ENCODE measurements at places on chromosomes 2 and 18.

- DNase-seq: no peak
Observed at GRCh38 chr2:42156721-42157120, 12.4 kb upstream of the EML4 start.

GRCh38 chr2:84247532-84247931, 211.5 kb downstream of the SUCLG1 start:
- no peak for DNase-seq

DNA sequence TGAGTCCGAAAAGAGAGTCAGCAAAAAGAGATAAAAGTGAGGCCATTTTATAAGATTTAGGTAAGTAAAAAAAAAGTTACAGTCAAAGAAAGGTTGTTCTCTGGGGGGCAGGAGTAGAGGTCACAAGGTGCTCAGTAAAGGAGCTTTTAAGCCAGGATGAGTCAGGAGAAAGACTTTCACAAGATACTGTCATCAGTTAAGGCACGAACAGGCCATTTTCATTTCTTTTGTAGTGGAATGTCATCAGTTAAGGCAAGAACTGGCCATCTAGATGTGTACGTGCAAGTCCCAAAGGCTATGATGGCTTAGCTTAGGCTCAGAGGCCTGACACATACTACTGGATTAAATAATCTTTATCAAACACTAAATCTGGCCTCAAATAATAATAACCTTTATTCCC, 1207.3 kb upstream of the FAM98A start:
- DNase-seq: no peak

DNA sequence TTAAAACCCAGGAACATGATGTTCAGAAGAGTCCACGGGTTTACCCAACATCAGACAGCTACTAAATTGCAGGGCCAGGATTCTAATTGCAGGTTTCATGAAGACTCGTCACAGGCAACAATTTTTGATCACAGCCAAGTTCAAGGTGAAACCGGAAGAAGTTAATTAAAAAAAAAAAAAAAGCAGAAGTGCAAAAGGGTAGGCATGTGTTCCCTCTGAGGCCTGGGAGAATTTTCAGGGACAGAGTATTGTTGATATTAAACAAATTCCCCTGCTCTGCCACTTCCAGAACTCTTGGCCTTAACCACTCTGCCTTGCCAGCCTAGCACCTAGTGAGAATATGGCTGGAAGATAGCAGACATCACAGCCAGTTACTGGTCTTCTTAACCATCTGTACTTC, 99.4 kb upstream of the TRIB2 start:
- DNase-seq: no peak

DNA sequence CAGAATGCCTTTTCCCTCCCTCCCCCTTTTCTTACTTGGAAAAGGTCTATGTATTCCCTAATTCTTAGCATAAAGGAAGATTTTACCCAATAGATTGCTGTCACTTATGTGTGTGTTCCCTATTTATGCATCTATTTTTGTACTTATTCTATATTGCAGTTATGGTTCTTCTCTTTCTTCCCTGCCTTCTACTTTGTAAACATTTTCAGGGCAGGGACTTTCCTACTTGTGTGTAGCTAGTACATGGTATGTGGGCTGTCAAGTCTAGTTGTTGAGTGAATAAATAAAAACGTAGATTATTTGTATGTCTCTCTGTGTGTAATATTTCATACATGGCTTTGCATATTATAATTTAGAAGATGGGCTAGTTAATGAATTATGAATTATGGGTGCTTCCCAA, 45.3 kb downstream of the PSMD14 start:
- DNase-seq: no peak

DNA sequence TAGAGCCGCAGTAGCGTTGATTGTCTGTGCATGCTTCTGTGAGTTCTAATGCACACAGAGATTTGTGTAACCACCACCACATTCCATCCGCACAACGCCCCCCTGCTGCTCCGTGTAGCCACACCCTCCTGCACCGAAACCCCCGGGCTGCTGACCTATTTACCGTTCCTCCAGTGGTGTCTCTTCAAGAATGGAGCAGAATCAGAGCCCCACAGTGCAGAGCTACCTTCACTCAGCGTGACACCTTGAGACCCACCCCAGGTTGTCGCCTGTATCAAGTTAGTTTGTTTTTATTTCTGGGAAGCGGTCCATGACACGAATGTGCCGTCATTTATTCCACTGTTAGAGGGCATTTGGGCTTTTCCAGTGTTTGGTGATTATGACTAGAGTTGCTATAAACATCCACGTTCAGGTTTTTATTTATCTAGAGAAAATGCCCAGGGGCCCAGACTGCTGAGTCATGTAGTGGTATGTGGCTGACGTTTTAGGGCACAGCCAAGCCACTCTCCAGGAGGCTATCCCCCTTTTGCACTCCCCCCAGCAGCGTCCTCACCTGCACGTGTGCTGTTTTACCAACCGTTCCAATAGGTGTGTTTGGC, 266.8 kb downstream of the NDUFA10 start:
- peak; percentile 20 for DNase-seq

DNA sequence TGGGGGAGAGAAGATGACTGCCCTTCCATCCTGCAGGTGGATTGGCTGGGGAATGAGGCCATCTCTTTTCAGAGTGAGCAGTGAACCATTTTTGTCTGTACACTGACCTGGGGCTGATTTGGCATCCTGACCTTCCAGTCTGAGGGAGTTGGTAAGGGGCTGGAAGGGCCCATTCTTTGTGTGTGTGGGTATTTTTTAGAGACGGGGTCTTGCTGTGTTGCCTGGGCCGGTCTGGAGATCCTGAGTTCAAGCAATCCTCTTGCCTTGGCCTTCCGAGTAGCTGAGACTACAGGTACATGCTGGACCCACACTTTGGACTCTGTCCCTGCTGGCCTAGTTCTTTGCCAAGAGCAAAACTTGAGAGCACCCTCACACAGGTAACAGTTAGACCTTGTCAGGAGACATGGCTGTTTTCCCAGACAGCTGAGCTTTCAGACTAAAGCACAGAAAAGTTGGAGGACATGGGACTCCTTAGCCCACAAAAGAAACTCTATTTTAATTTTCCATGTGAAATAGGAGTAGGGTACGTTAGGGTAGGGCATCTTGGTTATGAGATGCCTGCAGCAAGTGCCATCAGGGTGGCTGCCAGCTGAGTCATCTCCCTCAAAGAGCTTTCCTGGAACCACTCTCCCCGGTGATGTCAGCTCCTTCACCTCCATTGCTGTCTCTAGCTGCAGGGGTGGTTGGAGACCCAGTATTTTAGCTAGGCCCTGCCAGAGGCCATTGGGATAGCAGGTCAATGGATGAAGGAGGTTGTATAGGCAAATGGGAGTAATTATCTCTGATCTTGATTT, 60.7 kb downstream of the DGKD start:
- no peak for DNase-seq

- DNase-seq: peak; percentile 18
Observed at GRCh38 chr2:193549661-193550060, 1354.9 kb upstream of the TMEFF2 start.

DNA sequence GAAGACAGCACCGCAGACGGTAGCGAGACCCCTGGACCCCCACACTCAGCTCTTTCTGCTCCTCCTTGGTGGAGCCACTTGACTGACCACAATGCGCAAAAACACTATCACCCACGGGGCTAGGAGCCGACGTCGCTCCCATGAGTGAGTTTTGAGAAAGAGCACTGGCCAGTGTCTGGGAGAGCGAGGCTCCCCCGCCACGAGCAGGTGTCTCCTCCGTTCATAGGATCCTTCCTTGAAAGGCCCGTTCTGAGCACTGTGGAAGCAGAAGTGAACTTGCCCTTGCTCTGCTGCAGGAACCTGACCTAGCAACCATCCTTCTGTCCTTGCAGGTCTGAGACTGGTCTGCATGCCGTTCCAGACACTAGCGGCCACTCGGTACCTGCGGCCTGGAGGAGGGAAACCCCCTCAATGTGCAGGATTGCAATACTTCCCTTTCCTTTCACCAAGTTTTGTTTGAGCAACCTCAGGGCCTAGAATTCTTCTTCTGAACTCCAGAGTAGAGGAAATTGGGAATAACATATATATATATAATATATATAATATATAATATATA, 12.9 kb upstream of the ZNF516 start:
- DNase-seq: no peak

- DNase-seq: no peak
Observed at GRCh38 chr2:235914756-235915155, 253.4 kb downstream of the GBX2 start.

DNA sequence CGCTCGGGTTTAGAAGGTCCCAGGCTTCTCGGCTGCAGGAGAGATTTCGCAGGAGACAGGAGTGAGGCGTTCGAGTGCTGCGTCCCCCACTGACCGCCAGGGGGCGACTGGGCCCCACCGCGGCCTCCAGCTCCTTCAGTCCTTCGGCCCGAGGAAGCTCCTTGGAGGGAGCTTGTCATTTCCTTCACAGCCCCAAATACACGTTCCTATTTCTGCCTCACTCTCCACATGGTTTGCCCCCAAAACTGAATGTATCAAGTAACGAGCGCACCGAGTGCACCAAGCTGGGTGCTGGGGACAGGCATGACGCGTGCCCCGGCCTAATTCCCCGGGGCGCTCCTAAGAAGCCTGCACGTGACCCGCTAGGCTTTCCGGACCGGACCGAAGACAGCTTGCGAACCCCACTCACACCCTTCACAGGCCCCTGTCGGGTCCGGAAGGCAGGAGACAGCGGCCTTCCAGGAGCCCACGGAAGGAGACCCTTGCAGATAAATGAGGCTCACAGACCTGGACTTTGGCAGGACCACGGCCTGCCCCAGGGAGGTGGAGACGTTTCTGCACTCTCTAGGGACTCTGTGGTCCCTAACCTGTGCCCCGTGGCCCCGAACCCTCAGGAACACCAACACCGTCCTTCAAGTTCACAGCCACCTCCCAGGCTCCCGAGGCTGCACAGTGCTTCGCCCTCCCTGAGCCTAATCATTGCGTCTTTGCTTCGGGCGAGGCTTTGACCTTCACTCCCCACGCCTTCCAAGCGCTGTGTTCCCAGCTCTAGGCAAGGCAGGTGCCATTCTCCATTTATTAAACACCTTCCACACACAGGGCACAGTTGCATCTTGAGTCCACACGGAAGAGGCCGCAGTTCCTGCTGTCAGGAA, 13.0 kb upstream of the FAHD2A start:
- peak; percentile 76 for DNase-seq

DNA sequence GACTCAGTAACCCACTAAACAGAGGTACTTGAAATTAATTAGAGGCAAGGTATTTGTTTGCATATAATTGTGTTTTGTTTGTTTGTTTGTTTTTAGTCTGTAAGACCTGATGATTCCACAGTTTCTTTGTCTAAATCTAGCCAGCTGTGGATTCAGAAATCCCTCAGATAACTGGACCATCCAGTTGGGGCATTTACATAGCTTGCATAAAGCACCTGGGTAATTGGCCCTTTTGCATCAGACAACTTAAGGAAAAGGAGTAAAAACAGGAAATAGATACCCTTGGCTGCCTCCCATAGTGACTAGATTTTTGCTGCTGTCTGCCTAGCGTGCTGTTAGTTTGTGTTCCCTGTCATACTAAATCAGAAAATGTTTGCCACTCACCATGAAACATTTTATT, 46.6 kb upstream of the XIRP2 start:
- no peak for DNase-seq

- no peak for DNase-seq
Observed at GRCh38 chr2:50748671-50749070, 283.3 kb downstream of the NRXN1 start.

GRCh38 chr2:160876765-160877164, 283.5 kb upstream of the TANK start:
- no peak for DNase-seq

GRCh38 chr18:12271376-12272235, 17.4 kb downstream of the CIDEA start:
- DNase-seq: peak; percentile 83

DNA sequence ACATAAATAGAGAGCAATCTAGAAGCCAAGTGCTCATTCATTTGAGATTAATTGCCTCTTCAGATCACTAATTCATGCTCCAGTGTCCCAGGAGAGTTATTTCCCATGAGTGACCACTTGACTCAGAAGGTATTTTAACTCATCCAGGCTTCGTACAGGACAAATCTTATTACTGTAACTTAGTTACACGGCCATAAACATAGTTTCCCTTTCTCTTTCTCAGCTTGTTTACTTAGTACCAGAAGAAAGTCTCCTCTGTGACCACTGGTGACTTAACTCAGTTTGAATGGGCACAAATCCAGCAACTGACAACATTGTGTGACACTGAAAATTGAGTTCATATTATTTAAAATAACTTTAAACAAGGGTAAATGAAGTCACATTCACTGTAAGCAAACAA, 25.3 kb downstream of the MMADHC start:
- DNase-seq: no peak

DNA sequence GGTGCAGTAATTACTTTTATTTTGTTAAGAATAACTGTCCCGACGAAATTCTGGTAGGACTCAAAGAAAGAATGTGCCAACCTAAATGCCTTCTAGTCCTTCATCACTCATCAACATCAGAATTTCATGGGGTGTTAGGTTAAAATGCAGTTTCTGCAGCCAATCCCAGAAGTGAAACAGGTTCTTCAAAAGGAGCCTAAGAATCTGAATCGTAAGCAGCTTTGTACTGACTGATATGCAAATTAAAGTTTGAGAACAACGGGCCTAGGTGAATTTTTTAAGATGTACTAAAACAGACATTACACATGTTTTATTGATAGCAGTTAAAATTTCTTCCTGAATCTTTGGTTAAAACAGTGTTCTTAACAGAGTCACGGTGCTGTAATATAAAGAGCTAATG, 140.3 kb upstream of the ZC3H15 start:
- DNase-seq: no peak

GRCh38 chr2:218982586-218983262, 2.3 kb downstream of the FEV start:
- DNase-seq: no peak

- DNase-seq: no peak
Observed at GRCh38 chr2:98539056-98539735, 69.1 kb downstream of the COA5 start.

GRCh38 chr2:230582851-230583283, 129.8 kb upstream of the CAB39 start:
- DNase-seq: no peak

GRCh38 chr18:79403723-79404566, 8.2 kb downstream of the NFATC1 start:
- DNase-seq: no peak

DNA sequence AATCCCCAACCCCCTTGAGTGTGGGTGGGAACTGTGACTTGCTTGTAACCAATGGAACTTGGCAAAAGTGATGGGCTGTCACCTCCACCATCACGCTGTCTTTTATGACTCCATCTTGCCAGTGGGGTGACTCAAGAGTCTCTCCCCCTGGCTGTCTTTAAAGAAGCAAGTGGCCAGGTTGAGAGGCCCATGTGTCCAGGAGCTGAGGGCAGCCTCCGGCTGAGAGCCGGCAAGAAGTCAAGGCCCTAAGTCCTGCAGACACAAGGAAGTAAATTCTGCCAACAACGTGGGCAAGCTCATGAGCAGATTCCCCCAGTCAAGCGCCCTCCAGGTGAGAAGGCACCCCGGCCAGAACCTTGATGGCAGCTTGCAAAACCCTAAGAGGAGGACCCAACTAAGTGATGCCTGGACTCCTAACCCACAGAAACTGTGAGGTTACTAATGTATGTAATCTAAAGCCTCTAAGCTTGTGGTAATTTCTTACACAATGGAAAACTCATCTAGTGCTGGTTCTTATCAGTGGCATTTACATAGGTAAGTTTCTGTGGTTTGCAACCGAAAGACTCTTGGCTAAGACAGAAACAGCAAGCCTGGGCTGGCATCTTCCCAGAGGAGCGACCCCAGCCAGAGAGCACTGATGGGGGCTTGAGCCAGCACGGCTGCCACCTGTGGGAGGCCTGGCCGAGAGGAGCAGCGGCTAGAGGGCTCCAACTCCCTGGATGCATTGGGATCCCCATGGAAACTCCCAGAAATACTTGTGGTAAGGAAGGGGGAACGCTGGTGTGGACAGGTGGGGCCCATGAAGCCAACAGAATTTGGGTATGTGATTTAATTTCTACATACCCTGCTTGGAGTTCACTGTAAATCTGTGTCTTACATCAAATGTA, 49.3 kb downstream of the CIB4 start:
- no peak for DNase-seq
